ENCODE measurements at places on chromosomes 12 and 14.

DNA sequence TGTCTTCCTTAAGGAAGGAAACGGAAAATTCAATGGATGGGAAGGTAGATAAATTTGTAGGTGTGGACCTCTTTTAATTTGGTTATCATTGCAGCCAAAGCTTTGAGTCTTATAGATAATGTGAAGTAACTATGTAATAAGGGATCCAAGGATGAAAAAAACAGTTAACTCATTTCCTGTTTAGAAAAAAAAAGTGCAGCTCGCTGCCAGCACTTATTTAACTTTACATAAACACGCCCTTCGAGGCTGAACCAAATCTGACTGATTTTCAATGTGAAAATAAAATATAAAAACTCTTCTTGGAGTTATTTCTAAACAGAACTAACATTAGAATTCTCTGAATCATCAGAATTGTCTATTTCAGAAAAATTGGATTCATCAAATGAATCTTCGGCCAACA, 7.0 kb downstream of the NUBPL start:
- no peak for DNase-seq

GRCh38 chr14:28765831-28766468, 637 bp upstream of the FOXG1 start:
- no peak for DNase-seq

- DNase-seq: no peak
Observed at GRCh38 chr12:124588751-124589267, 21.4 kb upstream of the NCOR2 start.

DNA sequence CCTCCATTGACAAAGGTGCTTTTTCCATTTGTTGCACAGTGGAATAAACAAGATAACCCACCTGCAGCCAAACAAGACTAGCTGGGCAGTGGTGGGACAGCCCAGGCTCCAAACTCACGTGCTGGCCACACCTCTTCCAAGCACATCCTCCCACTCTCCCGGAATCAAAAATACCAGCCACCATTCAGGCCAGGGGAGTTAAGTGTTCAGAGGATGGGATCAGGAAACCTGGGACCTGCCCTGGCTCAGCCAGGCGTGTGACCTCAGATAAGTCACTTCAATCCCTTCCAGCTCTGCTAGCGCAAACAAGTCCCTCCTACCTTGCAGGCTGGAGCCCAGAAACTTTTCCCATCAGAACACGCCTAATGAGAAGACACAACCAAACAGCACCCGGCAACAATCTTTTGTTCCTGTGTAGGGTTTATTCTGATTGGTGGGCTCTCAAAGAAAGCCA, 43.3 kb downstream of the ACTN1 start:
- no peak for DNase-seq

DNA sequence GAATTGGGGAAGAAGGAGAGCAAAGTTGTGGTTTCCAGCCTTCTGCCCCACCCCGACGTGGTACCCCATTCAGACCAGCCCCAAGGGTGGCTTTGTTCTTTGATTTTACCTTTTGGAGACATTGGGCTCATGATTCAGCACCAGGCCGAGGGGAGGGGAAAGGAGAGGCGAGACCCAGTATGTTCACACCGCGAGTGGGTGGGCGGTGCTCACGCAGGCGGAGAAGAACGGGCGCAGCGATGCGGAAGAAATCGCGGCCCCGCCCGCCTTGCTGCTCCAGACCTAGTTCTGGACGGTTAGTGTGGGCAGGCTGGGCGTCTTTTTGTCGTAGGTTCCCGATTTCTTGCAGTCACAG, 963 bp downstream of the ATL1 start:
- DNase-seq: peak; percentile 38

DNA sequence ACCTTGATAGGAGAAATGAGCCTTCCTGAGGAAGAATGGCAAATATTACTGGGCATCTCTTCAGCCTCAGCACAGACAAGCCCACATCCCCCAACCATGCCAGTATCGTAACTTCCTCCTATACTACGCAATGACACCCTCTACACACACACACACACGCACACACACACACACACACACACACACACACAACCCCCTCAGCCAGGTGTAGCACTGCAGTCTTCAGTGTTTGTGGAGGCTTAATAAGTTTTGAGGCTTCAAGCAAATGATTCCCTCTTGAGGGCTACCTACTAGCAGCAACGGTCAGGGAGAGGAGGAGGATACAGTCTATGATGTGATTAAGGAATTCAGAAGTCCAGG, 1.6 kb downstream of the DGKA start:
- no peak for DNase-seq

GRCh38 chr14:73465823-73466532, 7.6 kb upstream of the NUMB start:
- no peak for DNase-seq

DNA sequence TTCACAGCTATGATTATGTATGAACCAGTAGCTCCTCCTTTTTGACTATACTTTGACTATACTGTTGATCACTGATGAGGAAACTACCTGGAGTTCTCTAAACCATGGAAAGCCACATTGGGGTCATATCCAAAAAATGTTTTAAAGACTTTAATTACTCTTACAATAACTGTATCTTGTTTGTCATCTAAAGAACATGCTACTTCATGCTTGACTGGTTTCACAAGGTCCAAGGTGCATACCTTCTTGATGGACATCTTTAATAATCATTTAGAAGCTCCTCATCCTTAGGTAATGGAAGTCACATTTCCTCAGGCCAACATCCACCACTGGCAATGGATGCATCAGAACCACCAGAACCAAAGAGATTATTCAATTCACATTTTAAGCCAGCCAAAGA, 29.9 kb downstream of the WASHC3 start:
- DNase-seq: no peak

DNA sequence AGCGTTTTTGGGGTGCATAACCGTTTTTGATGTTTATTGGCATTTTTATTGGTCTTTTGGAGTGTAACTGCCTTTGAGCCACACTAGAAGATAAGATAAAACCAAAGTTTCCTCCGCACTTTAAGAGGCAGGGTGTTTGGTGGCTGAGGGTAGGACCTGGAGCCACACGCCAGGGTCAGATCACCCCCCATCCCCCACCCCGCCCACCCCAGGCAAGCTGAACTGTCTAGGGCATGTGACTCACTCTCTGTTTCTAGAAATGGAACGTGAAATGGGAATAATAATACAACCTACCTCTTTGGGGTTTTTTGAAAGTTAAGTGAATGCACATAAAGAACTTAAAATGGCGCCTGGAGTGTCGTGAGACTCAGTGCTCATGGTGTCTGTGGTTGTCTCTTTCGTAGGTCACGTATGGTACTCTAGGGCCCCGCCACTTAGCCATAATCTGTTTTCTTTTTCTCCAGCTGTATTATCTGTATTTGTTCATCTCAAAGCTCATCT, 56.0 kb downstream of the PPP2R5C start:
- no peak for DNase-seq

- DNase-seq: no peak
Observed at GRCh38 chr12:10084733-10085132, 14.1 kb downstream of the CLEC1A start.

- no peak for DNase-seq
Observed at GRCh38 chr14:29892327-29892726, 35.3 kb downstream of the PRKD1 start.

- no peak for DNase-seq
Observed at GRCh38 chr12:3820122-3820521, 53.1 kb downstream of the PARP11 start.

- no peak for DNase-seq
Observed at GRCh38 chr14:98160901-98161300, 1111.1 kb downstream of the BCL11B start.

DNA sequence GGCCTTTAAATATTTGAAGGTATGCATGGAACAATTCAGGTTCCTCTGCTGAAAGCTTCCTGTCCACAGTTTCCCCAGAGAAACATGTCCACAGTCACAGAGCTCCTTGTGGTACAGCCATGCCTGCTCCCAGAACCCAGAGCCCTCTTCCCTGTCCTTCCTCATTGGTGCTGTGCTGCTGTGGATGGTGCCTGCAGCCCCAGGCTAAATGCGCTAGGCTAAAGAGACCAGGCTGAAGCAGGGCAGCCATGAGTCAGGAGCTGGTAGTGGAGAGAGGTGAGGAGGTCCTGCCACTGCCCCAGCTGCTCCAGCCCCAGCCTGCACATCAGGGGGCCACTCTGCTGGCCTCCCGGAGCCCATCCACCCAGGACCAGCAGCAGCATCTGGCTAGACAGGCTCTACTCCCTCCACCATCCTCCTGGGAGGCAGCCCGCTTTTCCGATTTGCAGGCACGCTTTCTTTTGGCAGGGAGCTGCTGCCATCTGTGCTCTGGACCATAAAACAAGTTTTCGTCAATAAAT, 65.4 kb upstream of the DDX11 start:
- DNase-seq: no peak

DNA sequence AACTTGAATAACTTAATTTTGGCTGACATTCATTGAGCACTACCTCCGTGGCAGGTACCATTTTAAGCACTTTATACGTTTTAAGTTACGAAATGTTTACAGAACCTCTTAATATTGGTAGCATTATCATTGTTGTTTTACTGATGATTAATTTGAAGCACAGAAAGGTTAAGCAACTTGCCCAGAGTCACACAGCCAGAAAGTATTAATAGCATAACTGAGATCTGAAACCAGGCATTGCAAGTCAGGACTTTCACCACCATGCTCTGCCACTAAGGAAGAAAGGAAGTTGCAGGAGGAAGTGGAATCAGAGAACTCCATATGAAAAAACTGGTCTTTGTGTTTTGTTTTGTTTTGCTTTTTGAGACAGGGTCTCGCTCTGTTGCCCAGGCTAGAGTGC, 28.2 kb upstream of the BCAT1 start:
- no peak for DNase-seq

DNA sequence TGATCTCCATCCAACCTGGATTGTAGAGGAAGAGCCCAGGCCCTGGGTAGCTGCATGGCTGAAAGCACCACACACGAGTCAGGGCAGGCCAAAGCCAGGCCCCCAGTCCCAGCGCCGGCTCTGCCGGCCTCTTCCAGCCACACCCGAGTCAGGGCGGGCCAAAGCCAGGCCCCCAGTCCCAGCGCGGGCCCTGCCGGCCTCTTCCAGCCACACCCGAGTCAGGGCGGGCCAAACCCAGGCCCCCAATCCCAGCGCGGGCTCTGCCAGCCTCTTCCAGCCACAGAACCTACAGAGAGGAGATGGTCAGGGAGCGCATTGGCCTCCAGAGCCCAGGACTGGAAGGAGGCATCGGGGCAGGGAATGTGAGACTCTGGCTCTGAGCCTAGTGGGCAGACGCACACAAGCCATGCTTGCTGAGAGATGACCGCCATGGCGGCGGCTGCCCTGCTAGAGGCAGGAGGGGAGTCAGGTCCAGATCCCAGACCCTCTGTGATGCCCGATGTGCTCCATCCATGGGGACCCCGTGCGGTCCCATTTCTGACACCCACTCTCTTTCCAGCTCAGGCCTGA, 30.2 kb downstream of the BEGAIN start:
- no peak for DNase-seq

DNA sequence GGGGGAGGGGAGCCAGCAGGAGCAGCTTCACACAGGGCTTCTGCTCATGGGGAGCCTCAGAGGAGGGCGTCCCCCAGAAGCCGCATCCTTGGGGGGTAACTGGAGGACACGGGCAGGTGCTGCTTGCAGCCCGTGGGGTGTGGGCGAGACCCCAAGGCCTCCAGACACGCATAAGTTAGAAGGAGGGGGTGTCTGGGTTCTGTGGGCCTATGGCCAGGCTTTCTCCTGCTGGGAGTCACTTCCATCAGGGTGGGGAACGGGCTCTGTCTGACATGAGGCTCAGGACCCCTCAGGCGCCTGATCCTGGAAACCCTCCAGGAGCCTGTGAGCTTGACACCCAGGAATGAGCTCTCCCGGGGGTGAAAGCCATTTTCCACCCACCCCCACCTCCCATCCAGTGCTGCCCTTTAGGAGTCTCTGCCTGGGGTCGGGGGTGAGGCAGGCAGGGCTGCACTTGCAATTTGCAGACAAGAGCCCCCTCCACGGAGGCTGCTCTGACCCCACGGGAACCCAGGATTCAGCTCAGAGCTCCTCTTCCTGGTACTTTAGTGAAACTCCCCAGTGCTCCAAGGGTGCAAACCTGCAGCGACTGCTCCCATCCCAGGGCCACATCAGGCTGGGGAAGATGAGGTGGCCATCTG, 325.7 kb downstream of the ADGRD1 start:
- DNase-seq: no peak

GRCh38 chr14:68513137-68513536, 279.7 kb downstream of the ZFP36L1 start:
- no peak for DNase-seq

GRCh38 chr12:82740129-82741000, 53.7 kb downstream of the TMTC2 start:
- no peak for DNase-seq

GRCh38 chr12:116236148-116236731, 41.3 kb downstream of the MED13L start:
- no peak for DNase-seq

DNA sequence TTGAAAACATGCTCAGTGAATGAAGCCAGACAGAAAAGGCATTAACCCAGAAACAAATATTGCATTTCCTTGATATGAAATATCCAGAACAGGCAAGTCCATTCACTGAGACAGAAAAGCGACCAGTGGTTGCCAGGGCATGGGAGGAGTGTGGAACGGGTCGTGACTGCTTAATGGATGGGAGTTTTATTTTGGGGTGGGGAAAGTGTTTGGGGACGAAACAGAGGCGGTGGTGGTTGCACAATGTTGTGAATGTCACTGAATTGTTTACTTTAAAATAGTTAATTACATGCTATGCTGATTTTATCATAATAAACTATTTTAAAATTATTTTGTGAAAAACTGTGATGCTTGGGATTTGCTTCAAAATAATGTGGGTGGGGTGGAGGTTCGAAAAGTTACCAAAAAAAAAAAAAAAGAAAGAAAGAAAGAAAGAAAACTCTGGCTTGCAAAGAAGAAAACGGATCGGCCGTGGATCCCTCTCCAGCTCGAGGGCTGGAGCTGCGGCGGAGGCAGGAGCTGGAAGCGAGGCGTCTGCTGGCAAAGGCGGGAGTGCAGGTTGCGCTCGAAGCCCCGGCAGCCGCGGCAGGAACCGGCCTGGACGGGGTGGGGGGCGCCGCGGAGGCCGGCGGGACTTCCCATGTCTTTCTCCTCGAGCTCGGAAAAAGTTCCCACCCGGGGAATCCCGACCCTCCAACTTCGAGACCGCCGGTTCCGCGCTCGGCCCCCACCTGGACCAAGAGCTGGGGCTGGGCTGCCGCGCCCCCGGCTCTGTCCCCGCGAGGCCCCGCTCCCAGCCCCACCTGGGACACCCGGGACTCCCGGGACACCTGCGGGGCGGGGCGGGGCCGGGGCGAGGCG, 524 bp upstream of the P2RX2 start:
- DNase-seq: no peak

DNA sequence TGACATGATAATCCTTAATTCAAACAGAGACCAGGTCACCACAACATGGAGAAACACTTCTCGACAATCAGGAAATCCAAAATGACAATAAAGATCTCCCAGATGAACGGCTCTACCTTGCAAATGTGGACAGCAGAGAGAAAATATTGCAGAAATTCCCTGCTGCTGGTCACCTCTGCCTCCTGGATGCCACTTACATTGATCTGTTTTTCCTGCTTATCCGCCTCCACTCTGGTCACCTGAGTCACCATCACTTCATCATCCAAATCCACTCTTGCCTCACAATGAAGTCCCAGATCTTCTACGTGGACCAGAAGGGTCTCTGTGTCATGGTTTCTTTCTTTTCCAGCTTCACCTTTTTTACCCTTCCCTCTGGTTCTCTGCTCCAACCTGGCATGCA, 21.1 kb downstream of the TTC9 start:
- no peak for DNase-seq

GRCh38 chr14:74064883-74065282, 19.4 kb downstream of the ALDH6A1 start:
- no peak for DNase-seq
